SK-MEL-5 (cell line): ENCODE measurements at places on chromosomes 11 and 22. TPM values are rescaled to one million over a fixed set of nuclear protein-coding genes. Genes with fewer than 3 reads are reported as not detected.

CCDC116 gene
- total RNA-seq: 0.11 TPM in 1 of 2 replicates, not detected in the other

C22orf15 gene
- not detected in 2 replicates for total RNA-seq

ISX gene
- not detected in 2 replicates for total RNA-seq

PHF21B gene
- total RNA-seq: 4.2 and 4.7 TPM in 2 replicates

CABP4 gene
- 0.18 TPM in 1 of 2 replicates, not detected in the other for total RNA-seq

KDM4D gene
- total RNA-seq: 0.88 and 1.7 TPM in 2 replicates

GALR3 gene
- not detected in 2 replicates for total RNA-seq

ACRV1 gene
- total RNA-seq: not detected in 2 replicates

RTCB gene
- 188 and 212 TPM in 2 replicates for total RNA-seq

DLG2 gene
- not detected in 2 replicates for total RNA-seq

CECR2 gene
- 4.8 and 5.7 TPM in 2 replicates for total RNA-seq

INS gene
- total RNA-seq: not detected in 2 replicates

OR5B21 gene
- not detected in 2 replicates for total RNA-seq

OR10A3 gene
- not detected in 2 replicates for total RNA-seq

KRTAP5-1 gene
- total RNA-seq: not detected in 2 replicates

VPREB1 gene
- not detected in 2 replicates for total RNA-seq

C22orf39 gene
- 26.3 and 28.3 TPM in 2 replicates for total RNA-seq

PYGM gene
- total RNA-seq: 0.05 and 0.08 TPM in 2 replicates

GCAT gene
- 29.3 and 32.5 TPM in 2 replicates for total RNA-seq

KCNQ1OT1 gene
- total RNA-seq: 0.48 and 0.56 TPM in 2 replicates

KRTAP5-5 gene
- total RNA-seq: not detected in 2 replicates

SLC22A6 gene
- total RNA-seq: not detected in 2 replicates

WBP2NL gene
- total RNA-seq: 0.19 TPM in 1 of 2 replicates, not detected in the other

MRGPRF gene
- total RNA-seq: 0.11 and 0.61 TPM in 2 replicates

CDC42EP1 gene
- 25.4 and 30.7 TPM in 2 replicates for total RNA-seq

RFPL3 gene
- total RNA-seq: not detected in 2 replicates

NUP50 gene
- total RNA-seq: 186 and 187 TPM in 2 replicates

ANKK1 gene
- total RNA-seq: not detected in 2 replicates

DGCR6 gene
- total RNA-seq: 1.7 and 2.6 TPM in 2 replicates

MPZL2 gene
- total RNA-seq: 0.53 TPM in 1 of 2 replicates, not detected in the other

OSM gene
- total RNA-seq: not detected in 2 replicates

KRTAP5-4 gene
- not detected in 2 replicates for total RNA-seq

LGALS12 gene
- not detected in 2 replicates for total RNA-seq

HMOX1 gene
- 45.3 and 49.0 TPM in 2 replicates for total RNA-seq

SLC6A5 gene
- total RNA-seq: not detected in 2 replicates

GLB1L2 gene
- 0.48 and 1.1 TPM in 2 replicates for total RNA-seq

OR2AG2 gene
- 0.08 and 0.61 TPM in 2 replicates for total RNA-seq

MFNG gene
- total RNA-seq: 0.37 TPM in 1 of 2 replicates, not detected in the other

ACER3 gene
- total RNA-seq: 8.2 and 11.0 TPM in 2 replicates

AP5B1 gene
- 19.7 and 20.0 TPM in 2 replicates for total RNA-seq

AHNAK gene
- 11.3 and 14.3 TPM in 2 replicates for total RNA-seq

IL18 gene
- total RNA-seq: 0.71 and 1.3 TPM in 2 replicates

KCNC1 gene
- total RNA-seq: 0.11 and 0.27 TPM in 2 replicates

USP35 gene
- 5.4 and 5.6 TPM in 2 replicates for total RNA-seq

CAPRIN1 gene
- 172 and 176 TPM in 2 replicates for total RNA-seq

SCN3B gene
- total RNA-seq: 0.08 and 0.11 TPM in 2 replicates

MMP10 gene
- not detected in 2 replicates for total RNA-seq

MPPED1 gene
- total RNA-seq: 0.03 and 0.08 TPM in 2 replicates

IRAG1 gene
- total RNA-seq: 0.08 and 0.21 TPM in 2 replicates
